Activated CD4-positive, alpha-beta T cell treated with anti-CD3 and anti-CD28 coated beads, Interleukin-2, amount 10 ng/mL, durations not matched to agents 24 days and 14 days (primary cell): ENCODE measurements at places on chromosomes 3 and 15. TPM values are rescaled to one million over a fixed set of nuclear protein-coding genes. Genes with fewer than 3 reads are reported as not detected.

CTXN2 gene
- total RNA-seq: 0.07 TPM in 1 of 2 replicates, not detected in the other

BSN gene
- total RNA-seq: 0.09 TPM in 2 replicates

FOXP1 gene
- 102 and 110 TPM in 2 replicates for total RNA-seq

MKRN3 gene
- total RNA-seq: 1.5 and 2.1 TPM in 2 replicates

- no peaks in the 10 kb centered on the region for H3K4me1 ChIP-seq
- no peak for DNase-seq
- no peak overlapping the region for H3K4me3 ChIP-seq
- H3K36me3 ChIP-seq: no peaks in the 10 kb centered on the region
- no peak overlapping the region for H3K27ac ChIP-seq
- H3K27me3 ChIP-seq: no peaks in the 10 kb centered on the region
Measured at GRCh38 chr15:36643551-36643950, 64.1 kb downstream of the CDIN1 start.

DNA sequence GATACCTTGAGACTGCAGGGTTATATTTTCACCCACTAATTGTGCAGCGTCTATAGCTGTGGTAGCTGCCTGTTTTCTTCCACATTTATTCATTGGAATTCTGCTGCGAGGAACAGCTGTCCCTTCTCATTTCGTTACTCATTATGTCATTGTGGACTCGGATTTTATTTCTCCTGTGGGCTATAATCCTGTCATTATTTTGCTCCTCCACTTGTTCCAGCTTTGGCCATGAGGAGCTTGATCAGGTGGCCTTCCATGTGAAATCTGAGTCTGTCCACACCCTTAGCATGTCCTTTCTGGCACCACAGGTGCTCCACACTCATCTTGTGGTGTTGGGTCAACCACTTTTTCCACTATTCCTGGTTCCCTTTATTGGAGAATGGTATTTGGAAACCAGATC, 14.8 kb downstream of the LYSMD4 start:
- H3K4me1 ChIP-seq: peaks cover 34% of the 10 kb centered on the region
- H3K36me3 ChIP-seq: peaks cover 10% of the 10 kb centered on the region
- H3K27ac ChIP-seq: no peak overlapping the region
- H3K4me3 ChIP-seq: no peak overlapping the region
- no peak for DNase-seq

- DNase-seq: no peak
- H3K4me3 ChIP-seq: no peak overlapping the region
- H3K27ac ChIP-seq: no peak overlapping the region
- no peaks in the 10 kb centered on the region for H3K27me3 ChIP-seq
Measured at GRCh38 chr3:105527949-105528348, 161.2 kb downstream of the ALCAM start.

- peaks cover 22% of the 10 kb centered on the region for H3K4me1 ChIP-seq
- DNase-seq: no peak
- peaks cover 17% of the 10 kb centered on the region for H3K36me3 ChIP-seq
- H3K4me3 ChIP-seq: no peak overlapping the region
- peak overlapping the region; percentile 65 for H3K27ac ChIP-seq
Measured at GRCh38 chr3:14418296-14419250, 16.2 kb downstream of the SLC6A6 start.

- H3K4me3 ChIP-seq: no peak overlapping the region
- H3K36me3 ChIP-seq: no peaks in the 10 kb centered on the region
- no peak overlapping the region for H3K27ac ChIP-seq
- peaks cover 7% of the 10 kb centered on the region for H3K27me3 ChIP-seq
- H3K4me1 ChIP-seq: no peaks in the 10 kb centered on the region
Measured at GRCh38 chr15:26974120-26974780, 3.3 kb downstream of the GABRG3 start.
